Stimulated activated naive CD4-positive, alpha-beta T cell treated with Interleukin-2 at 50 U/mL for 16 hours (primary cell): ENCODE measurements at places on chromosomes 16 and 17.

DNA sequence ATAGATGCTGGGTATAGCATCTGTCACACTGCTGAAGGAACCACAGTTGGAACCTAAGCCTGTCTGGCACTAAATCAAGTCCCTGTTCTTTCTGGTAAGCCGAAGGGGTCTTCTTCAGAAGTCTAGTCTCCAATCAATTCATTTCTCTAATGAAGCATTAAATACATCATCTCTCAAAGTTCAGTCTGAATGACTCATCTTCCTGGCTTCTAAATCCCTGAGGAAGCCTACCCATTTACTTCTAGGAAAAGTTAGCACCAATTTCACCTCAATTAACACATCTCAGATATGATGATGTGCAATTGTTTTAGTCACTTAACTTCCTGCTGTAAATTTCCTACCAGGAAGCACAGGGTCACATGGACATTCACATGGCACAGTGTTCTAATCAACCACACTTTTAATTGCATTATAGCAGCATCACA is 49.9 kb downstream of the TEX14 start:
- DNase-seq = no peak

DNA sequence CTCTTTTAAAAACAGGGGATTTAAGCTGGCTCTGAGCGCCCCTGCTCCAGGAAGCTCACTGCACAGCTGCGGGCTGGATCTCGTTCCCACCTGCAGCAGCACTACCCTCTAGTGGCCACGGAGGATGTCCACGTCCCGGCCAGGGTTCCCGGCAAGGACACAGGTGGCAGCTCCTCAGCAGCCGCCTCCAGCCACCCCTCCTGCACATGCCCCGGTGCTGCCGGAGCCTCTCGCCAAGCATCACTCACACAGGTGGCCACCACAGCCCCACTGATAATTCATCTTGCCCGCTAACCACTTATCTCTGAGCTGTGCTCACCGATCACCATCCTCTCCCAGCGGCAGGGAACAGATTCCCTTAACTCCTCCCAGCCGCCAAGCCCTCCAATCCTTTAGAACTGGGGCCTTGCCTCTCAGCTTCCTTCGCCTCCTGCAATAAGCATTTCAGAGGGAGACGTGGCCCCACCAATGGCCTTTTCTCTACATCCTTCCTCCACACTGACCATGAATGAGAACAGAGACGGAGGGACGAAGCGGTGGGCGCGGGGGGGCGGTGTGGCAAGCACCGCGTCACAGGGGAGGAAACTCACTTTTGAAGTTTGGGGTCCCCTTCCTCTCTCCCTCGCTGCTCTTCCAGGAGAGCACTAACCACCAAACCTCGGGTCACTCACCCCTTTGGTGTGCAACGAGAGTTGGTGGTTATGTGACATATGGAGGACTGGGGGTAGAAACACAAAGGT is 222.1 kb downstream of the RBFOX3 start:
- DNase-seq = no peak

- no peak for DNase-seq
These were observed 315.6 kb downstream of the SNX29 start for GRCh38 chr16:12291989-12292759.

GRCh38 chr16:56269811-56270684 is 78.8 kb downstream of the GNAO1 start:
- DNase-seq = no peak

GRCh38 chr17:33371377-33371776 is 78.3 kb upstream of the ASIC2 start:
- DNase-seq = no peak

DNA sequence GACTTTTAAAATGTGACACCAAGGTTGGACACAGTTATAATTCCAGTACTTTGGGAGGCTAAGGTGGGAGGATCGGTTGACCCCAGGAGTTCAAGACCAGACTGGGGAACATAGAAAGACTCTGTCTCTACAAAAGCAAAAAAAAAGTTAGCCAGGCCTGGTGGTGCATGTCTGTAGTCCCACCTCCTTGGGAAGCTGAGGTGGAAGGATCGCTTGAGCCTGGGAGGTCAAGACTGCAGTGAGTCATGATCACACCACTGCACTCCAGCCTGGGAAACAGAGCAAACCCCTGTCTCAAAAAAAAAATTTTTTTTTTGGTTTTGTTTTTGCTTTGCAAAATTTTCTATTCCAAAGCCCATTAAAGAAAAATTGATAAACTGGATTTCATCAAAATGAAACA is 281.4 kb downstream of the BCAS3 start:
- DNase-seq = no peak

DNA sequence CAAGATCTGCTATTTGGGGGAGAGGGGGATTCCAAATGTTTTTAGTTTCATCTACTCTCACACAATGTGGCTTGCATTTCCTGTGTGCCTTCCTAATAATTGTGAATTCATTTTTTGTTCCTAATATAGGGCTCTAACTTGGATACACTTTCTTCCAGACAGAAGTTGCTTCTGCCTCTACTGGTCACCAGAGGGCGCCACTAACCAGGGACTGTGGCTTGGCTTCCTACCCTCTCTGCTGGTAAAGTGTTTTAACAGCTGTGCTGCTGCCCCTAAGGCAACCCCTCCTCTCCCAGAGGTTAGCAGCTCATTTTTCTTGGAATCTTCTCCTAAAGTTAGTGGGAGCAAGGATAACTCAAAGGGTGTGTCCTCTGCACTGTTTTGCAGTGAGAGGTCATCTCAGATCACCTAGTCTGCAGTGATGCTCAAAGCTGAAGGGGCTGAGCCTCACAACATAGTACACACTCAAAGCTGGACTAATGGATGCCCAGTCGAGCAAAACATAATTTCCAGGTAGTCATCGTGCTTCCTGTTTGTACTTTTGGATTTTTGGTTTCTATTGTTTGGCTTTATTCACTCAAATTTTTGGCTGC is 5.0 kb upstream of the PRSS54 start:
- DNase-seq = no peak

GRCh38 chr17:37067555-37068111 is 118.9 kb downstream of the AATF start:
- no peak for DNase-seq

DNA sequence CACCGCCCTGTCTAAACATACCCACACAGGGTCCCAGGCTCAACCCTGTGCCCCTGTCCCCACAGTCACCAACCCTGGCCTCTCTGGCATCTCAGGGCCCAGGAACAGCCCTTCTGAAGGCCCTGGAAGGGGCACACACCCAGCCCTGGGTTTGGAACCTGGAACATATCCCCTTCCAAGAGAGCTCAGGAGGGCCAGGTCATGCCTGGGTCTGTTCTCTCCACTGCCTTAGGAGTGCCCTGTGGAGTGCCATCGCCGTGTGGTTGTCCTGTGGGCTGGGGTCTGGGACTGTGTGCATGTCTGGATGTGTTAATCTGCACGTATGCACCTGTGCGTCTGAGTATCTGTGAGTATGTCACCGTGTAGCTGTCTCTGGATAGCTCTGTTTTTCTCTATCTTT is 45.2 kb upstream of the ACSM2B start:
- DNase-seq = no peak

- DNase-seq = peak; percentile 86
These were observed 6.4 kb downstream of the THRA start for GRCh38 chr17:40068917-40069750.

DNA sequence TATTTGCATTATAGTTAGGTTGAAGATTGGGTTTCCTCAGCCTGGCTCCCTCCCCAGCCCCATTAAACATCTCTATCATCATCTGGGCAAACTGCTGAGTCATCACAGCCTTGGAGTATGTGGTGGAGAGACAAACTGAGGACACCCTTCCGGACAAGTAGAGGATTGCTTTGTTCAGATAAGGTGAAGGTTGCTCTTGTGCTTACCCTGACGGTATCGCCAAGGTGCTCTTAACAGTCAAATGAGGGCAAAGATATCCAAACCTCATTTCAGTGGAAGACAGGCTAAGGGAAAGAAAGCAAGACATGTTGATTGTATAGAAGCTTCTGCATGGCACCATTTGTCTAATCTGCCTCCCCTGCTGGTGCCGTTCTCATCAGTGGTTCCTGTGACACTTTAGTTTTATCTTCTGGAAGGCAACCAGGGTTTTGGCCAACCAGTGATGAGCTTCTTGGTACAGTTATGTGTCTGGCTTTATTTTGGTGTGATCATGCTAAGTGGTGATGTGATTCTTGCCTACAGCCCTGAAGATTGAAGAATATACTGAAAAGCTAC is 56.9 kb upstream of the LGALS9 start:
- no peak for DNase-seq

DNA sequence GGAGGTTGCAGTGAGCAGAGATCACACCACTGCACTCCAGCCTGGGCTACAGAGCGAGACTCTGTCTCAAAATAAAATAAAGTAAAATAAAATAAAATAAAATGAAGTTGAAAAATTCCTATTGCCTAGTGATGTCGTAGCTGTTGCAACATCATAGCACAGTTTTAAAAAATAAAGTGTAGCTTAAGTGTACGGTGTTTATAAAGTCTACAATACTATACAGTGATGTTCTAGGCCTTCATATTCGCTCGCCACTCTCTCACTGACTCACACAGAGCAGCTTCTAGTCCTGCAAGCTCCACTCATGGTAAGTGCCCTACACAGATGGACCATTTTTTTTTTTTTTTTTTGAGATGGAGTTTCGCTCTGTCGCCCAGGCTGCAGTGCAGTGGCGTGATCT is 43.5 kb upstream of the MNT start:
- no peak for DNase-seq

DNA sequence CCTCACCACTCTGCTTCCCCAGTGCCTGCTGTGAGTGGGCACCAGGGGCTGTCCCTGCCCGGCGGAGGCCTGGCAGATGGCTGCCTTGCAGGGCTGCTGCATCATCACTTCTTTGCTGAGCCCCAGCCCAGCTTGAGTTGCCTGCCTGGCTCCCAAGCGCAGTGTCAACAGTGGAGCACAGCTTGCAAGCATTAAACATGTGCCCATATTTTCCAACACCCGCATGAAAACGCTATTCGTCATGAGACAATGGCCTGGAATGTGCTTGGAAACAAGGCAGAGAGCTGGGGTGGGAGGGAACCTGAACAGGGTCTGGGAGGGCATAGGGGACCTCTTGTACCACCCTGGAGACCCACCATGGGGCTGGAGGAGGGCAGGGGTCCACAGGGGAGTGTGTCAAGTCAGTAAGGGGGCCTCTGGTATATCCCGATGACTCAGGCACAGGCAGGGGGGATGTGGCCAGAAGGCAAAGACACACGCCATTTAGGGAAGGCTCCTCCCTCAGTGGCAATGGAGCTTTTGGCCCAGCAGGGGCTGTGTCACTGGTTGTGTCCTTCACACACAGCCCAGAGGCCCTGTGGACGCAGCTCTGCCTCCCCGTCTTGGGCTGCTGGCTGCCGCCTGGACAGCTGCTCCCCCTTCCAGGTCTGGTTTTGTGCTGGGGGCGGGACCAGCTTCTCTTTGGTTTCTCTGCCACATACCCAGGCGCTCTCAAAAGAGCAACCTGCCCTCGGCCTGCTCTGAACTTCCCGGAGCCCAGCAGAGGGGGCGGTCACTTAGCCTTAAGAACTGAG is 17.4 kb upstream of the MTSS2 start:
- no peak for DNase-seq

- DNase-seq = peak; percentile 74
These were observed 2.4 kb upstream of the SOCS7 start for GRCh38 chr17:38349097-38349730.

DNA sequence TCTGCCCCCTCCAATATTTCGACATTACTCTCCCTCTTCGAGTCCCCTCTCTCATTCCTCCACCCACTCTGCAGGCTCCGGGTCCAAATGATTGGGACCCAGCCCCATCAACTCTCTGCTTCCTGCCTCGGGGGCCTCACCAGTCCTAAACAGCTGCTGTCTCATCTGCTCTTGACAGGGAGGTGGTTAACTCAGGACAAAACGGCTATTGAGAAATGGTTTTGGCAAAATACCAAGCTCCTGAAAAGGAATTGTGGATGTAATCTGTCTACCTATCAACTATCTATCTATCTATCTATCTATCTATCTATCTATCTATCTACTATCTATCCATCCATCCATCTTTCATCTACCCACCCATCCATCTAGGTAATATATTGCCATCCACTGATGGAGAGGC is 2.2 kb downstream of the CD300H start:
- DNase-seq = no peak

DNA sequence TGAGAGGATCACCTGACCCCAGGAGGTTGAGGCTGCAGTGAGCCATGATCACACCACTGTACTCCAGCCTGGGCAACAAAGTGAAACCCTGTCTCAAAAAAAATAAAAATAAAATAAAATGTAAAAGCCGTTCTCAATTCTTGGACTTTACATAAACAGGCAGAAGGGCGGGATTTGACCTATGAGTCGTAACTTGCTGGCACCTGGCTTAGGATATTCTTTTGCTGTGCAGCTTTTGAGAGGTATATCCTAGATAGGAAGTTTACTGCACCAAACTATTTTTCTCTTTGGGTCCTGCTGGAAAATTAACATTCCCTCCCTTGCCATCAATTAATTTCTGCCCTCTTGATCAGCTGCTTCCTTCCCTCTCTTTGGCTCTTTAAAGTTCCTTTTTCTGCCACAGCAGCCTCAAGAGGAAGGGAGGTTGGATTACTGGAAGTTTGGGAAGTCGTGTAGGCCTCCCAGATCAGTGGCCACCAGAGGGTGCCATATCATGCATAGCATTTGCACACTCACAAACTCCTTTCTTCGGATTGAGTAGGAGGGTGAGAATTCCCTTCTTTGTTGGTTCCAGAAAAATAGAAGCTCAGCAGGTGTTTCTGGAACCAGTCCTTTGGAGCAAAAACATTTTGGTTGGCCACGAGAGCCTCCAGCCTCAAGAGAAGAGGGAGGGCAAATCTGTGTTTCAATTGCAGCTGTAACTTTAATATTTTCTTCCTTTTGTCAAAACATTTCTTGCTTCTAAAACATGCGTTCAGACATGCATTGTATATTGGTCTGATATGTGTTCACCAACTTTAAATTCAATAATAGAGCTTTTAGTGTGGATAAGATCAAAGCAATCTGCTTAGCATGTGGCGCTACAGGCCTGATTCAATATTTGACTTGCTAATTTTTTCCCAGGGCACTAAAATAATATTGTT is 147.3 kb downstream of the CCDC182 start:
- DNase-seq = no peak

- no peak for DNase-seq
These were observed 30.5 kb upstream of the NXPH3 start for GRCh38 chr17:49545007-49545660.
